A549 treated with Mapracorat at 1 μM for 4 hours (cell line): ENCODE measurements at places on chromosomes 4 and X. TPM values are rescaled to one million over a fixed set of nuclear protein-coding genes. Genes with fewer than 3 reads are reported as not detected.

Gene SHROOM3
- total RNA-seq: 8.9 to 15.6 TPM (median 12.5 TPM) in 5 replicates

Gene CXCL6
- not detected in 5 replicates for total RNA-seq

Gene TLR10
- total RNA-seq: 0.05 TPM in 2 of 5 replicates, not detected in the others

Gene GC
- total RNA-seq: not detected in 5 replicates

Gene ZNF630
- total RNA-seq: 0.12 to 0.42 TPM (median 0.27 TPM) in 5 replicates

Gene EDA
- 0.38 to 0.75 TPM (median 0.43 TPM) in 5 replicates for total RNA-seq

Gene PLXNB3
- total RNA-seq: 2.1 to 4.7 TPM (median 3.3 TPM) in 5 replicates

Gene ARR3
- total RNA-seq: not detected in 5 replicates

Gene ERCC6L
- total RNA-seq: 10.5 to 12.7 TPM (median 12.1 TPM) in 5 replicates

Gene TLR7
- total RNA-seq: not detected in 5 replicates

Gene KDM5C
- 39.1 to 59.1 TPM (median 54.5 TPM) in 5 replicates for total RNA-seq

Gene NUDT11
- total RNA-seq: 2.2 to 3.5 TPM (median 2.6 TPM) in 5 replicates

Gene L1CAM
- 16.6 to 21.9 TPM (median 18.2 TPM) in 5 replicates for total RNA-seq

Gene COX18
- total RNA-seq: 5.7 to 7.5 TPM (median 6.4 TPM) in 5 replicates

Gene STPG2
- not detected in 5 replicates for total RNA-seq

Gene MAGEA4
- total RNA-seq: not detected in 5 replicates

Gene LGI2
- 0.08 to 0.41 TPM (median 0.11 TPM) in 5 replicates for total RNA-seq

Gene CCDC149
- 1.3 to 1.7 TPM (median 1.6 TPM) in 5 replicates for total RNA-seq

Gene CSAG2
- total RNA-seq: not detected in 5 replicates

Gene CRMP1
- total RNA-seq: 3.4 to 3.7 TPM (median 3.5 TPM) in 5 replicates

Gene SPANXA1
- total RNA-seq: 0.38 to 0.45 TPM in 2 of 5 replicates, not detected in the others

Gene PROM1
- total RNA-seq: 0.28 to 0.59 TPM (median 0.37 TPM) in 5 replicates

Gene GAB3
- 0.37 to 1.3 TPM (median 0.67 TPM) in 5 replicates for total RNA-seq

Gene ZGRF1
- 3.0 to 3.4 TPM (median 3.3 TPM) in 5 replicates for total RNA-seq

Gene NAT8L
- 8.6 to 14.7 TPM (median 13.8 TPM) in 5 replicates for total RNA-seq

Gene NAA10
- 201 to 244 TPM (median 219 TPM) in 5 replicates for total RNA-seq

Gene CCDC110
- total RNA-seq: 0.34 TPM in 1 of 5 replicates, not detected in the others

Gene CT47A1
- not detected in 5 replicates for total RNA-seq

Gene KLB
- 0.08 to 0.16 TPM (median 0.13 TPM) in 5 replicates for total RNA-seq

Gene LRCH2
- total RNA-seq: not detected in 5 replicates

Gene BMP3
- total RNA-seq: not detected in 5 replicates

Gene MAGEA2
- 0.12 to 0.27 TPM in 2 of 5 replicates, not detected in the others for total RNA-seq

Gene HTRA3
- 15.1 to 21.2 TPM (median 20.1 TPM) in 5 replicates for total RNA-seq

Gene GUCY1B1
- 0.07 to 0.36 TPM (median 0.21 TPM) in 5 replicates for total RNA-seq

Gene GAGE12J
- not detected in 5 replicates for total RNA-seq

Gene SOWAHB
- total RNA-seq: 0.04 to 0.10 TPM (median 0.05 TPM) in 4 of 5 replicates, not detected in the other
